Activated naive CD4-positive, alpha-beta T cell treated with anti-CD3 and anti-CD28 coated beads for 36 hours (primary cell): ENCODE measurements at places on chromosomes 7 and 10.

GRCh38 chr7:92546856-92547497 is 18.4 kb downstream of the RBM48 start:
- H3K27ac ChIP-seq: no peak overlapping the region
- H3K4me3 ChIP-seq: no peak overlapping the region
- DNase-seq: no peak
- no peaks in the 10 kb centered on the region for H3K36me3 ChIP-seq
- no peaks in the 10 kb centered on the region for H3K4me1 ChIP-seq
- H3K27me3 ChIP-seq: no peaks in the 10 kb centered on the region

GRCh38 chr7:140631021-140631420 is 9.6 kb downstream of the DENND2A start:
- no peak for DNase-seq
- H3K36me3 ChIP-seq: no peaks in the 10 kb centered on the region
- peaks cover 3% of the 10 kb centered on the region for H3K4me1 ChIP-seq
- no peak overlapping the region for H3K27ac ChIP-seq

DNA sequence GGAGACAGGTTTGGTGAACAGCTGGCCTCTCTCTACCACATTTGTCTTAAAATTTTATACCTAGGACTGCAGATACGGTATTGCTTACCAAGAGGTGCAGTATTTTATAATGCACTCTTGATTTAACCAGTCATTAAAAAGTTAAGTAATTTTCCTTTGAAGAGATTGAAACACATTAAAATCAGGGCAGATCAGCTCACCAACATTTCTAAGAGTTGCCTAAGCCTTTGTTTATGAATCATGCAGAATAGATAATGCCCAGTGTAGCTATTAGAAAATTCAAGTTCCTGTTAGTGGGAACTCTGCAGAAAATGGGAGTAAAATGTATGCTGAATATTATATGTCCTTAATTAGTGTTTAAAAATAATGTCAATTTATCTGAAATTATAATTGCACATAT is 140.2 kb upstream of the PRPS1L1 start:
- H3K36me3 ChIP-seq: no peaks in the 10 kb centered on the region
- H3K4me3 ChIP-seq: no peak overlapping the region
- DNase-seq: no peak
- no peak overlapping the region for H3K27ac ChIP-seq
- no peaks in the 10 kb centered on the region for H3K4me1 ChIP-seq

DNA sequence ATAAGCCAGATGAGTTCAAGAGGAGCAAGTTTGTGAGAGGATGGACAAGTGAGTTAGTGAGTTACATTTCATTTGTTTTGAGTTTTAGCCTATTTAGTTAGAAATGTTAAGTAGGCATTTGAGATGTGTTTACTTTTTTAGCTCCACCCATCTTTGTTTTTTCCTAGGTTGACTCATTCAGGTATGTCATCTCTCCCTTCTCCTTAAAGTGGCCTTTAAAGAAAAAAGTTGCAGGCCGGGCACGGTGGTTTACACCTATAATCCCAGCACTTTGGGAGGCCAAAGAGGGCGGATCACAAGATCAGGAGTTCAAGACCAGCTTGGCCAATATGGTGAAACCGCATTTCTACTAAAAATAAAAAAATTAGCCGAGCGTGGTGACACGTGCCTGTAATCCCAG is 71.2 kb downstream of the BMPR1A start:
- H3K27ac ChIP-seq: no peak overlapping the region
- H3K4me1 ChIP-seq: no peaks in the 10 kb centered on the region
- no peaks in the 10 kb centered on the region for H3K27me3 ChIP-seq

DNA sequence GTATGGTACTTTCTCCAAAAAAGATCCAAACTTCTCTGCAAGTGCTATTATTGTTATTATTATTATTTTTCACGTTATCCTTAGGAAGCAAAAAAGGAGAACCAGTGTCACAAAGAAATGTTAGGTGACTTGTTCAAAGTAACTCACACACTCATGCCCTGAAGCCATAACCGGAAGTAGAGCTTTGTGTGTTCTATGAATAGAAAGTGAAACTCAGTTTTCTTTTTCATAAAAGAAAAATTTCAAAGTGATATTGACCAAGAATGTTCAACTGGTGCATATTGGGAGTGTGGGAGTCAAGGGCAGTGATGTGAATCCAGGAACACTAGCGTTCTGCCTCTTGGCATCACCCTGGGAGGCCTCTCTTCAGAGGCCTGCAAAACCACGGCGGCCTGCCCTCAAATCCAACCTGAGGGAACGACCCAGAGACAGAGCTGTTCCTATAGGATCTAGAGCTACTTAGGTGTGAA is 106.1 kb downstream of the PRKCQ start:
- H3K36me3 ChIP-seq: peaks cover 65% of the 10 kb centered on the region
- H3K4me3 ChIP-seq: peak overlapping the region; percentile 71
- DNase-seq: peak; percentile 36
- peaks cover 53% of the 10 kb centered on the region for H3K4me1 ChIP-seq
- no peaks in the 10 kb centered on the region for H3K27me3 ChIP-seq

DNA sequence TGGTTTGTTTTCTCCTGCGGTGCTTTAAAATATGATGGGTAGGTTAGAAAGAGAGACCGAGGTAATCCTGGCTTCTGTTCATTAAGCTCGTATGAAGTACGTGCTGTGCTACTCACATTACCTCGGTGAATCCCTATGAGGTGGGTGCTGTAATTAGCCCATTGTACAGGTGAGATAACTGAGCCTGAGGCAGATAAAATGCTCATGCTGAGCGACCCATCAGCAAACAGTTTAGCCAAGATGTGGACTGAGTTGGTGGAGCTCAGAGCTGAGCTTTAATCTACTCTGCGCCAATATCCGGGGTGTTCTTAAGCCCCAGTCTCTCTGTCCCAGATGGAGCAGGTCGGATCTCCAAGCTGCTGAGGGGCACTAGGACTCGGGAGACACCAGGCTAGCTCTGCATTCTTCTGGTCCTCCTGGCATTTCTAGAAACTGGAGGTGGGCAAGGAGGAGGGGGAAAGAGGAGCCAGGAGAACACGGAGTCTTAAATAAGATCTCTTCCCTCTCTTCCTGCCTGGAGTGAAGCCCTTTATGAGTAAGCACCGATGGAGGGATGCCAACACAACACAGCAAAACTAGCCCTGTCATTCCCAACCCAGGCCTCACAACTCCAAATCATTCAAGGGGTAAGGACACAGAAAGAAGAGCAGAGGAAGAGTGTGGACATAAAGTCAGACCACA is 458.5 kb downstream of the KCNMA1 start:
- H3K27ac ChIP-seq: no peak overlapping the region
- H3K4me3 ChIP-seq: no peak overlapping the region
- peaks cover 21% of the 10 kb centered on the region for H3K27me3 ChIP-seq
- H3K36me3 ChIP-seq: no peaks in the 10 kb centered on the region

DNA sequence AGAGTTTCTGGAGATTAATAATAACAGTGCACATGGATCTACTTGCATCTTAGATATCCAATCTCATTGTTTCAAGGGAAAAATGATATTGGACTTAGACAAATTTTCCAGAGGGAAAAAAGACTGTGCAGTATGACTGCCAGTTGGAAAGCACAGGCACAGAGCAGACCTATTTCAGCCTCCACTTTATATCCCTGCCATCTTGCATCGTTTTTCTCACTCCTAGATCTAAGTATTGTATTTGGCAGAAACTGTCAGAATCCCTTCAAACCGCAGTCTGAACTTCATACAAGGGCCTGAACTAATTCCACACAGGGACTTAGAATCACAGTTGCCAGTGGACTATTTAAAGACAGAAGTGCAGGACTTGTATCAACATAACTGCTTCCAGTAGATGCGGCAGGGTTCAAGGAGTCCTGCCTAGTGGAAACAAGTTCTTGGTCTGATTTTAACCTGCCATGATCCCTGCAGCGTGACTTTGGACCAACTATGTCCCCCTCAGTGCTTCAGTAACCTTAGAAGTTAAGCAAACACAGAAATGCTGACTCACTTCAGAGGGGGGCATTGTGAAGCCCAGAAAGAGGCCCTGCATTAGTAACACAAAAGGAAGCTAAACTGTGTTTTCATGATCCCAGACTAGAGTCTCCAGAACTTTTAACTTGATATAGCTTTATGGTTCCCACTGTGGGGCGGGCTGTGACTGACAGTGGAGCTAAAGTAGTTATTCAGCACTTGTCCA is 95.7 kb upstream of the PALS2 start:
- H3K27ac ChIP-seq: no peak overlapping the region
- DNase-seq: no peak

- no peak overlapping the region for H3K27ac ChIP-seq
- no peaks in the 10 kb centered on the region for H3K27me3 ChIP-seq
- no peaks in the 10 kb centered on the region for H3K4me1 ChIP-seq
- no peak overlapping the region for H3K4me3 ChIP-seq
Measured at GRCh38 chr10:89829887-89830269, 128.5 kb downstream of the KIF20B start.

GRCh38 chr10:69073026-69073425 is 14.9 kb upstream of the SRGN start:
- no peak overlapping the region for H3K4me3 ChIP-seq
- no peaks in the 10 kb centered on the region for H3K27me3 ChIP-seq
- no peak overlapping the region for H3K27ac ChIP-seq
- H3K4me1 ChIP-seq: no peaks in the 10 kb centered on the region
- no peak for DNase-seq

- H3K27ac ChIP-seq: no peak overlapping the region
- H3K4me1 ChIP-seq: no peaks in the 10 kb centered on the region
- peaks cover 16% of the 10 kb centered on the region for H3K27me3 ChIP-seq
- no peaks in the 10 kb centered on the region for H3K36me3 ChIP-seq
- H3K4me3 ChIP-seq: no peak overlapping the region
Measured at GRCh38 chr10:122715576-122715975, 15.9 kb upstream of the C10orf120 start.

- no peak overlapping the region for H3K4me3 ChIP-seq
- no peak overlapping the region for H3K27ac ChIP-seq
- no peaks in the 10 kb centered on the region for H3K36me3 ChIP-seq
- H3K27me3 ChIP-seq: peaks cover 3% of the 10 kb centered on the region
- H3K4me1 ChIP-seq: no peaks in the 10 kb centered on the region
Measured at GRCh38 chr7:103710247-103710646, 264.2 kb upstream of the SLC26A5 start.

DNA sequence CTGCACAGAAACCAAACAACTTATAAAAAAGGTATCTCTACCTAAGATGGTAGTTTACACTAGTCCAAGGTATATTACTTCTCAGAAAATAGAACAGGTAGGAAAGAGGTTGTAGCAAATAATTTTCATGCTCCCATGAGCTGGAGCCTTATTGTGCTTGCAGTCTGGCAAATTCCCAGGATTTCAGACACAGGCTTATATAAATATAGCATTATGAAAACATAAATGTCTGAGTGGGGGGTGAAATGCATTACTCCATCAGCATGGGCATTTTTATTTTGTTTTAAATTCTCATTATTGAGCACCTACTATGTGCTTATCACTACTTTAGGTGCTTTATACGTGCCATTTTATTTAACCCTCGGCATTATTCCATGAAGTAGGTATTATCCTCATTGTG is 83.0 kb upstream of the PHYHIPL start:
- H3K4me3 ChIP-seq: no peak overlapping the region
- no peaks in the 10 kb centered on the region for H3K36me3 ChIP-seq
- H3K4me1 ChIP-seq: no peaks in the 10 kb centered on the region
- DNase-seq: no peak

GRCh38 chr10:15427843-15428414 is 56.8 kb upstream of the FAM171A1 start:
- peaks cover 3% of the 10 kb centered on the region for H3K27me3 ChIP-seq
- no peaks in the 10 kb centered on the region for H3K4me1 ChIP-seq
- H3K4me3 ChIP-seq: no peak overlapping the region

- no peak overlapping the region for H3K27ac ChIP-seq
- no peaks in the 10 kb centered on the region for H3K36me3 ChIP-seq
- no peak overlapping the region for H3K4me3 ChIP-seq
- no peaks in the 10 kb centered on the region for H3K27me3 ChIP-seq
- DNase-seq: no peak
Measured at GRCh38 chr7:44538093-44538797, 2.9 kb downstream of the NPC1L1 start.

- no peak overlapping the region for H3K4me3 ChIP-seq
- no peak overlapping the region for H3K27ac ChIP-seq
- no peaks in the 10 kb centered on the region for H3K4me1 ChIP-seq
- no peak for DNase-seq
- peaks cover 5% of the 10 kb centered on the region for H3K27me3 ChIP-seq
- no peaks in the 10 kb centered on the region for H3K36me3 ChIP-seq
Measured at GRCh38 chr7:17669204-17669603, 271.1 kb downstream of the SNX13 start.

DNA sequence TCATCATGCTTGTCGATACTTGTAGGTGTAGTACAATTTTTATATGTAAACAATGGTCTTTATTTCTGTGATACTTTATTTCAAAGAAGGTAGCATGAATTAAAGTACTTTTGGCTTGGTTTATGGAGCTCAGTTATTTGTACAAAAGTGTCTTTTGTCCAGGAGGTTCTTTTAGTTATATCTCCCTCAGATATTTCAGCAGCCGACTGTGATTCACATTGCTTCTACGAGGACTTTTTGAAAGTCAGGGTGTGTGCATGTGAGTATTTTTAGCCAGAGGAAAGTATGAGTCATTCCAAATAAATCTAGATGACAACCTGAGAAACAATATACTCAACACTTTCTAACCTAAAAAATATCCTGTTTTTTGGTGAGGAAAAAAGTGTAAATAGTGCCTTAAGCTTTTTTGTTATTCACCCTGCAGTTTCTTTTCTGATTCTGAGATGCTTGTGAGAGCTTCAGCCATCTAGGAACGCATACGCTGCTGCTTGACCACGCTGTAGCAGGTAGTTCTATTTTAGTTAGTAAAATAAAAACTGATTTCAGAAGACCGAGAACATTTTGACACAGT is 595 bp upstream of the SUN1 start:
- peak overlapping the region; percentile 73 for H3K4me3 ChIP-seq
- DNase-seq: peak; percentile 53
- peaks cover 68% of the 10 kb centered on the region for H3K4me1 ChIP-seq
- peak overlapping the region; percentile 99 for H3K27ac ChIP-seq

DNA sequence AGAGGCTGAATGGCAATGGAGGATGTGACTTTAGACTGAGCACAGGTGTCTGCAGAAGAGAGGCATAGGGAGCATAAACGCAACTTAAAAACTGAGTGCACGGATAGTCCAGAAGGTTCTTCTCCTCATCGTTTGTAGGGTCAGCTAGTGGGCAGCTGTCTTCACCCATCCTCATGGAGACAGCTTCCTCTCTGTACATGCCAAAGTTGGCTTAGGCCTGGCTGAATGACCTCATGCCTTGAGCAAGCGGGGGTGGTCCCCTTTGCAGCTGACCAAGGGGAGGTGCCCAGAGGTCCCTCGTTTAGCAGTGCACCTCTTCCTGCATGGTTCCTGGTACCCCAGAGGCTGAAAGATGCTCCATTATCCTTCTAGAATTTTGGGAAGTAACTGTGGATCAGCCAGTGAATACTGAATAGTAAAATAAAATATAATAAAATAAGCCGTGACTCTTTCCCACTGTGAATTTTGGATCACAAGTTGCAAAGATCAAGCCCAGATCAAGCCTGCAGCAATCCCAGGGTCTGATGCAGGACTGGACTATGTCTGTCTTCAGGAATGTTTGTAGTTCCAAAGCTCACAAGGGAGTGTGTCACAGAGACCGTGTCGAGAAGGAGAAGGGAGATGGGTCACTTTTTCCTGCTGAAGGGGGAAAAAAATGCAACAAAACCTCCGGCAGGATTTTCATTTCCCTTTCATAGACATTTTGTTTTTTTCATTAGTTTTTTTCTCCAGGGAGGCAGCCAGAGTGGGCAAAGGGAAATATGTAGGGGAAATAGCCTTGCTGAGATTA is 295.3 kb upstream of the MKI67 start:
- H3K4me1 ChIP-seq: no peaks in the 10 kb centered on the region
- no peak overlapping the region for H3K27ac ChIP-seq
- no peak overlapping the region for H3K4me3 ChIP-seq
- peaks cover 2% of the 10 kb centered on the region for H3K27me3 ChIP-seq

GRCh38 chr10:135132-135600 is at the start of gene ZMYND11:
Gene ZMYND11 (plus strand): TSS chr10:135455. CDS start chr10:180013, 44,558 bp downstream.
- H3K4me1 ChIP-seq: peaks cover 31% of the 10 kb centered on the region
- peak within 1 kb of the TSS; percentile 79 for H3K4me3 ChIP-seq
- peak; percentile 52 for DNase-seq
- H3K27ac ChIP-seq: peak within 1 kb of the TSS; percentile 89
- no peaks in the 10 kb centered on the region for H3K27me3 ChIP-seq
